ENCODE measurements at places on chromosomes 2 and 18.

DNA sequence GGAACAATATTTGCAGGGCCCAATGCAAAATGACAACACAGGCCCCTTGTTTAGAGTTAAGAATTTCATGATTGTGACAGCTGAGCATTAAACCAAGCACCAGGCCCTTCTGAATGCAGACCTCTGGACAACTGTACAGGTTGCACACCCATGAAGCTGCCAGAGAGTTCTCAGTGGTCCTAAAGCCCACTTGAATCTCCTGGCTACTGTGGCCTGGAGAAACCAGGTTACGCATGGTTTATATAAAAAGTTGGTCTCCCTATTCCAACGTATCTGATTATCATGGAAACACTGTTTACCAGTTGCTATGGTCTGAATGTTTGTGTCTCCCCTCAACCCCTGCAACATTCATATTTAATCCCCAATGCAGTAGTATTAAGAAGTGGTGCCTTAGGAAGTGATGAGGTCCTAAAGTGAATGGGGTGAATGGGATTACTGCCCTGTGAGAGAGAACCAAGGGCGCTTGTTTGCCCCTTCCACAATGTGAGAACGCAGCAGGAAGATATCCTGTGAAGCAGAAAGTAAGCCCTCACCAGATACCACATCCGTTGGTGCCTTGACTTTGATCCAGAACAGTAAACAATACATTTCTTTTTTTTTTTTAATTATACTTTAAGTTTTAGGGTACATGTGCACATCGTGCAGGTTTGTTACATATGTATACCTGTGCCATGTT is 48.0 kb upstream of the ANXA4 start:
- DNase-seq = no peak

GRCh38 chr2:202479090-202479489 is 103.0 kb downstream of the BMPR2 start:
- no peak for DNase-seq

DNA sequence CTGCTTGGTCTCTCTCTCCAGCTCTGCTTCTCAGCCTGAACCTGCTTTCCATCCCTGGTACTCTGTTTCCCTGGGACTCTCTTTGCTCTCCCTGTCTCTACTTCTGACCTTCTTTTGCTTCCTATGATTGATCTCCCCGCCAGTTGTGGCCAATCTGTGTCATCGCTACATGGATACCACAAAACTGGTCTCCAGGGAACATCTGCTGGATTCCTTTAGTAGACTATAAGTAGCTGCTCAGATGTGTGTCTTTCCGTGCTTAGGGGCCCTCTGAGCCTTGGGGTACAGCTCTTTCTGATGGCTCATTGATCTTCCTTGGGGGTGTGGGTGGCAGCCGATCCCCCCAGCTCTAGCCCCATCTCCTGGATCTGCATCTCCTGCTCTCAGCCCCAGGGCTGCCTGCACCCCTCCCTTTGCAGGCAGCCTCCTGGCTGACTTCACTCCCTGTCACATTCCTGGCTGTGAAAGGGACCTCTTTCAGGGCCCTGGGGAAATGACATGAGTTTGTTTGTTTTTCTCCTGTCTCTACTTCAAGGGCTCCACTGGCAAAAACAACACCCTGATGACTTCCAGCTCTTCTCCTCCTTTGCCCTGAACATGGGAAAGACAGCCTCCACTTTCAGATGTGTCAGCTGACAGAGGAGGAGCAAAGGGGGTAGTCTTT is 333.7 kb downstream of the CYP26B1 start:
- peak; percentile 74 for DNase-seq

DNA sequence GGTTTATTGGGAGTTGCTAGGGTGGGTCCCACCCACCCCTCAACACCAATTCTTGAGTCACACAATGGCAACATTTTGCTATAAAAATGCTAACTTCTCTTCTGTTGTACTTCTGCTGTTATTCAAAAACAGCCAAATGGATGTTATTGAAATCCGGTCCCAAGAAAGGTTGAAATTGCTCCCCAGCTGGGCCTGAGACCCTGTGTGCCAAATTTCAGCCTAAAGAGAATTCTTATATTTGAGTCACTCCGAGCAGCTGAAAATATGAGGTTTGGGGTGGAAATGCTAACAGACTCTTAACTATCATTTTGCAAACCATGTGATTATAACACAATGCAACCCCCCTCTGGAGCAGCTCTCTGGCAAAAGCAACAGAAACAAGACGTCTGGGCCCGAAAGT is 27.0 kb upstream of the ACVR1 start:
- DNase-seq = no peak

DNA sequence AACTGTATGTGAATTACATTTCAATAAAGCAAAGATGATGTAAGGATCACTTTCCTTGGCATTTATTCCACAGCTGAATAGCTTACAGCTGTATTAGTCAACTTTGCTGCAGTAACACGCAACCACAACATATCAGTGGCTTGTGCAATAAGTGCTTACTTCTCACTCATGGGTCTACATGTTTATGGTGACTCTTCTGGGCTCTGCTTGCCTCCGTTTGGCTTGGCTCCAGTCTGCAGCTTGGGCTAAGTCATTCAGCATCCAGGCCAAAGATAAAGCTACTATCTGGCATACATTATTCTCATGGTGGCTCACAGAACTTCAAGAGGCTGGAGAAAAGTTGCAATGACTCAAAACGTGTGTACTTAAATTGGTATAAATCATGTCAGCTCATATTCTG is 355.0 kb downstream of the RNF144A start:
- DNase-seq = peak; percentile 84

DNA sequence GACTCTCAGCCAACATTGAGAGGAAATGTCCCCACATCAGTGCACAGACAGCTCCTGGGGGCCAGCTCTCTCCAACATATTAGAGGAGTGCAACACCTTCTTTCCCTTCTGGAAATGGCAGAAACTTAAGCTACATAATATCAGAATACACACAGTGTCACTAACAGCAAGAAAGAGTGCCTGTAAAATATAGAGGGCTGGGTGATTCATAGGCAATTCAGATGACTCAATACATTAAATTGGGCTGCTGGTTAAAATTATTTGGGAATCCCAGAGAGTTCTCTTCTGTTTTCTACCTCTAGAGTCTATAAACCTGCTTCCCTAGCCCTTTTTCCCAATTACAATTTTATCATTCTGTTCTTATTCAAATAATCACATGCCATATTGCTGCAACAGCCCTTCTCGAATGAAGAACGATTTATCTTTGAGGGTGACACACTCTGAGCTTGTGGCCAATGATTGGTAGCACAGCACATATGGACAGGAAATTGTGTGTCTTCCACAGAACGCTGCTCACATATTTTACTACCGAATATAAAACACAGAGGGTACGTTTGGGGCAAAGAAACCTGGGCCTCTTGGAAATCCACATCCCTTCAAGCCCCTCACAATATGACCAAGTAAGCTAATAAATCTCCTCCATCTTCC is 381.2 kb downstream of the MBD2 start:
- DNase-seq = peak; percentile 48

DNA sequence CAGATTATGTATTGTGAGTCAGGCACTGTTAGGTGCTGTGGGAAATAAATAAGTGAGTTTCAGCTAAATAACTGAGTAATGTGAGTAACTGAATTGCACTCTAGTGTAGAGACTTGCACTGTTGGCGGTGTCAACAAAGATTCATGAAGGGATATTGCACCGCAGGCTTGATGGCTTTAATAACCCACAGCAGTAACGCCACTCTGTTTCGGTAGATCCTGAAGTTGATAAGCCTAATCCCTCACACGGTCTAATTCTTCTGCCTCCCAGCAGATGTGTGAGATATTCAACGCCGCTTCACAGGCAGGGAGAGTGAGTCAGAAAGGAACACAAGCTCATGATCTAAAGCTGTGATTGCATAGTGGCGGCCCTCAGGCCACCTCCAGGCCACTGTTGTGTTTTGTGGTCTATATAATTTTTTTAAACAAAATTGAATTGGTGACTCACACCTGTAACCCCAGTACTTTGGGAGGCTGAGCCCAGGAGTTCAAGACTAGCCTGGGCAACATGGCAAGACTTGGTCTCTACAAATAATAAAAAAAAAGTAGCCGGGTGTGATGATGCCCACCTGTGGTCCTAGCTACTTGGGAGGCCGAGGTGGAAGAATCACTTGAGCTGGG is 94.3 kb downstream of the LIPG start:
- DNase-seq = peak; percentile 89

GRCh38 chr2:132984731-132985130 is 314.7 kb upstream of the LYPD1 start:
- no peak for DNase-seq

GRCh38 chr2:191691016-191691735 is 13.2 kb downstream of the NABP1 start:
- DNase-seq = peak; percentile 84

DNA sequence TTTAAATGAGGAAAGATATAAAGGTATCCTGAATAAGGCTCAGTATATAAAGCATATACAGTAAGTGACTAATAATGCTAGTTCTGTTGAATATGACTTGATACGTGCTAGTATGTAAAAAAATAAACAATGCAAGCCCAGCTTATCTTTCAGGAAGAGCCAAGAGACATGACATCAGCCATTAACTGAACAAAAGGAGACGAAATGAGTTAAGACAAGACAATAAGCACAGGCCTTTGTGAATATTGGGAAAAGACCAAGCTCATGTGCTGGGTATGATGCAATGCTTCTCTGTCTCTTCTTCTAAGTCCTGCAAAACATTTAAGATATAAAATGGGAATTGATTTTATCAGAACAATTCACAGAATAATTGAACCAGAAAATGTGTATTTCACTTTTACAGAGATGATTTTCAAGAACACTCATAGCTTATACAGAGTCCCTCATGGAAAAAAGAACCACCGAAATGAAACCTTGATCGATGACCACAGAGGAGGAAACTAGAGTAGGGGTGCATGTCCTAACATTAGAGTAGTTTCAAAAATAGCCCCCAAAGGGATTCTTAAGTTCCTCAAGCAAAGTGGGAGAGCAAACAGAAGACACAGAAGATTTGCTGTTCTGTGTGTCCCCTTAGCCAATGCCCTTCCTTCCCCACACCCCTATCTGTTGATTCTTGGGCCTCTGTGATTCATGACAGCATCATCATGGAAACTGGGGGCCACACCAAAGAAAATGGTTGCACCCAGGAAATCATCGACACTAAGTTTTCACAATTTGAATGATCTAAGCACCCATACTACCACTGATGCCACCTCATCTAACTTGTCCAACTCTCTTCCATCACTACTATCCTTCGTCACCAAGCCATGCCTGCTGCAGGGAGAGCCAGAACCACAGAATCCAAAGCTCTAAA is 68.0 kb upstream of the CRIM1 start:
- DNase-seq = peak; percentile 56

GRCh38 chr2:226600802-226601201 is 198.8 kb downstream of the IRS1 start:
- DNase-seq = no peak

DNA sequence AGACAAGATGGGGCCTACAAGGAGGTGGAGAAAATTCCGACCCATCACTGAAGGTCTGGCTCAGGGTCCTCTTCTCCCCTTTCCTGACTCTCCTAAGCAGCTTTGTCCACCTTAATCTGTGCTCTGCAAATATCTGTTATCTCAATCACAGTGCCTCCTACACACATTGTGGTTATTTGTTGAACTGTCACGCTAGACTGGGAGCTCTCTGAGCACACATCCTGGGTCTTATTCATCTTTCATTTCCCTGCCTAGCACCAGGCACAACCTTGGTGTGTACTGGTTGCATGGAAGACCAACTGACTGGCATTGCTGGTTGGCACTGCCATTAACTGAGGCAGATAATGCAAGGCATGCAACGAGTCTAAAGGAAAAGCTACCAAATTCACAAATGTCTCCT is 122.9 kb upstream of the ST6GAL2 start:
- DNase-seq = no peak

GRCh38 chr2:7952046-7952745 is 729.7 kb upstream of the ID2 start:
- no peak for DNase-seq

Measured in fibroblast of skin of right biceps (primary cell).